ENCODE measurements at places on chromosomes 2 and 18.

DNA sequence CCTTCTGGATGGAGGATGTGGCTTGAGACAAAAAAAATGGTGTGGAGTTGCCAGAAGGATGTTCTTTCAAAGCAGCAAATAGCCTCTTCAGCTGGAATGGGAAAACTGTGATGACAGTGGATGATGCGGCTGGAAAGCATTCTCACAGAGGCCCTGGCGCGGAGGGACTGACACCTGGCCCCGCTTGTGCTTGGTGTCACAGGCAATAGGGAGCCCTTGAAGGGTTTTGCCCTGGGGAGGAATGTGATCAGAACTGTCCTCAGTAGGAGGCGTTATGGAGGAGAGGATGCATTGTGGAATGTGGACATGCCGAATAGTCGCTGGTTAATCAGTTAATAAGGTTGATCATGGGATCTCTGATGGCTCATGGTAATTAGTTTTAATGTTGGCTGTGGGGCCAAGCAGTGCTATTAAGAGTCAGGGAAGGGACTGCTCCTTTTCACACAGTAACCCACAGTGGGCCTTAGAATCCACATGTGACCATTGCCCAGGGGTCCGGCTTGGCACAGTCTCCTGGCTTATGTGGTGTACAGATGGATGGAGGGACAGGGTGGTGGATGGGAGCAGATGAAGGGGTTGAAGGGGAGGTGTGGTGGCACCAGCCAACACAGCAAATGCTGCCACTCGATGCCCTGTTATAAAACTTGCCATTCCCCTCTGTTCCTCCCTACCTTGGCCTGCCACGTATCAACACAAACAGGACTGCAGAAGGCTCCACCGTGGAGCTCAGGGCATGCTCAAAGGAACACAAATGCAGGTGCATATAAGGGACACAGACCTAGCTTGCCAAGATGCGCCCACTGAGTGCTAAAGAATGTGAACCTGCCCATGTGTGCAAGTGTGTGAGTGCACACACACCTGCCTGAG, 71.7 kb downstream of the CIB4 start:
- no peak for DNase-seq

GRCh38 chr18:33605250-33605649, 27.2 kb downstream of the ASXL3 start:
- DNase-seq = no peak

DNA sequence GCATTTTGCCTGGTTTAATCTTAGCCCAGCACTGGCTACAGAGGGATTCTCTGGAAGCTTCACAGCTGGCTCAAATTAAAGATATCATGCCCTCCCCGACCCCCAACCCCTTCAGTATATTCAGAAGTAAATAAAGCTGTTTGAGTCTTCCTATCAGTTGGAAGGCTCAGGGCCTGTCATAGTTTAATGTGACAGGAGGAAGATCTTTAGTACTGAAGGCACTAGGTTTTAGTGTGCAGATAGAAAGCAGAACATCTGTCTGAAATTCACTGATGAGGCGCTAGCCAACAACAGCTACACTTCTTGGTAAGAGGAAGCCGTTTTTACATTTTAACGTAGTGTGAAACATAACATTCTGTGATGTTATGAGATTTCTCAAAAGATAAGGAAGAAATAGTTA, 969.1 kb upstream of the CDH2 start:
- DNase-seq = peak; percentile 41

- DNase-seq = no peak
Measured at GRCh38 chr2:72694715-72695496, 130.9 kb downstream of the EXOC6B start.

DNA sequence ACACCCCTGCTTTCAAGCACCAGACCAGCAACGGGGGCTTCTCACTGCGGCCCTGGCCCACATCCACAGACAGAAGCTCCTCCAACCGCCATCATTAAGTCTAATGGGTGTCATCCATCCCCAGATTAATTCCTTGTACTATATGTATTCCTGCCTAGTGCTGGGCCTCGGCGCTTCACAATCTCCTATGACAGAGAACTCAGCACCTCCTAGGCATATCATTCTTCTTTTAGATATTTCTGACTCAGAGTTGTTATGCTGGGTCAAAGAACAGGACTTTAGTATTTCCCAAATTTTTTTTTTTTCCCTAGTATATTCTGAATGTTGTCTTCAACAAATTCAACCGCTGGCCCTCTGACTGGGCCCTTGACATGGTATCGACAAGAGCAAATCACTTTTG, 83.2 kb upstream of the TFCP2L1 start:
- DNase-seq = no peak

GRCh38 chr18:77815666-77816338, 566.2 kb downstream of the GALR1 start:
- DNase-seq = peak; percentile 82

DNA sequence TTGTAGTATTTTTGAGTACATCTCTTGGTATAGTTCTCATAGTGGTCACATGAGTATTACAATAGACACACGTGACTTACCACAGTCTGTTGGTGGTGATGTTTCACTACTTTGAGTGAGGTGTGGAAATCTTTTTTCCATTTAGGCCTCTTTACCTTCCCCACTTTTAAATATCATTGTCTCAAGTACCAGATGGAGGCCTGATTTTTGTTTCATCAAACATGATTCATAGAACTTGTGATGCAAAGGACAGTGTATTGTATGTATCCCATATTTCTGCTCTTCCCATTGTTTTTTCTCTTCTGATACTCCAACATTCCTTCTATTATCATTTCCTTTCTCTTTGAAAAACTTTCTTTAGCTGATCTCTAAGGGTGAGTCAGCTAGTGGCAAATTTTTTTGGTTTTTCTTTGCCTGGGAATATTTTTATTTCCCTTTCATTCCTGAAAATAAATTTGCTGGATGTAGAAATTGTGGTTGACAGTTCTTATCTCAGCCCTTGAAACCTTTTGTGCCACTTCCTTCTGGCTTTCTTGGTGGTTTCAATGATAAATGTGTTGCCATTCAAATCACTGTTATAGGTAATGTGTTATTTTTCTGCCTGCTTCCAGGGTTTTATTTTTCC, 32.8 kb downstream of the RFX8 start:
- peak; percentile 56 for DNase-seq

Data from MV-4-11 (cell line).